ENCODE measurements at places on chromosomes 5 and 9. TPM values are rescaled to one million over a fixed set of nuclear protein-coding genes. Genes with fewer than 3 reads are reported as not detected.

Gene ADAMTSL2
- total RNA-seq: 1.2 TPM

Gene ISL1
- total RNA-seq: 13.2 TPM

Gene SPATA31D3
- 2.2 TPM for total RNA-seq

Gene APBA1
- total RNA-seq: 20.9 TPM

Gene NEURL1B
- total RNA-seq: 14.0 TPM

Gene IFNB1
- total RNA-seq: 5.8 TPM

Gene GRXCR2
- total RNA-seq: not detected

Gene IL3
- total RNA-seq: not detected

Gene SPINK4
- not detected for total RNA-seq

All from umbilical cord (tissue), 2 donors.